ENCODE measurements at places on chromosomes 11 and 22.

DNA sequence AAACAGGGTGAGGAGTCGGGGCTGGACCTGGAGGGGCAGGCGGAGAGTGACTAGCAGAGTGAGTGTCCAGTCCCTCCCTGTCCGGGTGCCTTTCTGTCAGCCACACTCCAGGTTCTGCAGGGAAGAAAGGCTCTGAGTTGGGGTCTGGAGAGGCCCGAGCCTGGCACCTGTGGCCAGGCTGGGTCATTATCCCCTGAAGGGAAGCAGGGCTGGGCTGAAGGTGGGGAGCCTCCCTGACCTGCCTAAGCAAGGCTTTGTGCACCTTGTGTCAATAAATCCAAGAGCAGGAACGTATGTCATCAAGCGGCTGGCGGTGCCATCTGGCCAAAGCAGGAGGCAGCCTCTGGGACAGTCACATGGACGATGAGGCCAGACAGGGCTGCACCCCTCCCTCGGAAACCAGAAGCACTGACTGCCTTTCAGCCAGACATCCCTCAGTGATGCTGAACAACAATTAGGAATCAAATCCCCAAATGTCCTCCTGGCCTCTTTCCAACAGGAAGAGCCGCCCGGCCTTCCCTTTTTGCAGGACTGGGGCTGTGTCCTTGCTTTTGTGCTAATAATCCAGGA, 73.9 kb upstream of the FGF3 start:
- no peak for DNase-seq

- no peak for DNase-seq
Measured at GRCh38 chr11:72328366-72329224, 84.6 kb upstream of the PHOX2A start.

- DNase-seq = peak; percentile 38
Measured at GRCh38 chr22:30994960-30995359, 25.9 kb downstream of the TUG1 start.

GRCh38 chr11:69971741-69972140, 106.4 kb upstream of the ANO1 start:
- DNase-seq = no peak

DNA sequence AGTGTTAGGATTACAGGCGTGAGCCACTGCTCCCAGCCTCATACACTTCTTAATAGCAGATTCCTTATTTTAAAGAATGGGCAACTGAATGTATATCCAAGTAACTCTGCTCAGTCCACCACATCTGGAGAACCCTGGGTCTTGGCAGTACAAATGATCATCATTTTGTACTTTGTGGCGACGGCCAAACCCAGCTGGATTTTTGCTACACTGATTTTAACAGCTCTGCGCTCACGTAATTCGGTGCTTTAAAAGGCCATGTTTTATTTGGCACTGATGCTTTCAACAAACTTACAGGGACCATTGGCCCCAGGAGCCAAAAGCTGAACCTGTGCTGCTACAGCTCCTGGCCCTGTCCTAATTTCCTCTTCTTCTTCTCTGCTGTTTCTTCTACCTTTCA, 60.8 kb upstream of the PDE3B start:
- no peak for DNase-seq

DNA sequence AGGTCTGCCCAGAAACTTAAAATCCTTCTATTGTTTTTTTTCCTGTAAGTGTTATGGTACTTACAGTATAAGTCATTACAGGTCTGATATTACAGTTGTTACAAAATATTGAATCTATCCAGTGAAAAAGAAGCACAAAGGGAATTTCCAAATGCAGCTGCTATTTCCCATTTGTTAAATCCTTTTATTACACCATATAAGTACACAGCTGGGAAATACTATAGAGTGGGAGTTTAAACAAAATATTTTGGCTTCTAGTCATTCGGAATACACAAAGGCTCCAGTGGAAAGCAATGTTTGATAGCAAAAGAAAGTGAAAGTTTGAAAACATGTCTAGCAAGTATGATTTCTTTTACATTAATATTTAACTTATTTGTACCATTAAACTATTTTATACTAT, 18.0 kb downstream of the SOX6 start:
- DNase-seq = no peak

All from Karpas-422 (cell line).